ENCODE measurements at places on chromosomes 2 and 18. TPM values are rescaled to one million over a fixed set of nuclear protein-coding genes. Genes with fewer than 3 reads are reported as not detected.

DNA sequence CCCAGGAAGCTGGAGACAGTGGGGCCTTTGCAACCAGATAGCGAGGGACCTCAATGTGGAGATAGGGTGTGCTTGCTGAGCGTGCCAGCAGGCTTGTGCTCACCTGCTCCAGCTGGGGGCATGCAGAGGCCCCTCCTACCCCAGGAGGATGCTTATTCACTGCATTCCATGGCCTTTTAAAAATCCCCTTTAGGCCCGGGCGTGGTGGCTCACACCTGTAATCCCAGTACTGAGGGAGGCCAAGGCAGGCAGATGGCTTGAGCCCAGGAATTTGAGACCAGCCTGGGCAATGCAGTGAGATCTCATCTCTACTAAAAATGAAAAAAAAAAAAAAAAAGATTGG lies 54.5 kb downstream of the ODC1 start:
- no peaks in the 10 kb centered on the region for H3K36me3 ChIP-seq
- H3K4me1 ChIP-seq: peaks cover 42% of the 10 kb centered on the region

The DSG3 gene
- not detected for total RNA-seq

The IL1R1 gene
- total RNA-seq: 6.7 TPM

DNA sequence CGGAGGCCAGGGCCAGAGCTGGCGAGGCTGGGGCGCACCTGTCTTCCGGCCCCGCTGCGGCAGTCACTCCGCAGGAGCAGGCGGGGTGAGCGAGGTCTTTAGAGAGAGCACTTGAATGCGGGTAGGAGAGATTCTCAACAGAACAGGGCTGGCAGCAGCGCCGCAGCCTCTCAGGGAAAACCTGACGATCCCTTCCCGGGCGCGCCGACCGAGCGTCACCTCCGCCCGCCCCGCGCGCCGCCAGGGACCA lies 526 bp downstream of the PRKRA start:
- peaks cover 27% of the 10 kb centered on the region for H3K36me3 ChIP-seq
- H3K4me1 ChIP-seq: peaks cover 27% of the 10 kb centered on the region
- H3K4me3 ChIP-seq: peak overlapping the region; percentile 83
- no peaks in the 10 kb centered on the region for H3K27me3 ChIP-seq
- DNase-seq: peak; percentile 86

The DPYSL5 gene
- not detected for total RNA-seq

DNA sequence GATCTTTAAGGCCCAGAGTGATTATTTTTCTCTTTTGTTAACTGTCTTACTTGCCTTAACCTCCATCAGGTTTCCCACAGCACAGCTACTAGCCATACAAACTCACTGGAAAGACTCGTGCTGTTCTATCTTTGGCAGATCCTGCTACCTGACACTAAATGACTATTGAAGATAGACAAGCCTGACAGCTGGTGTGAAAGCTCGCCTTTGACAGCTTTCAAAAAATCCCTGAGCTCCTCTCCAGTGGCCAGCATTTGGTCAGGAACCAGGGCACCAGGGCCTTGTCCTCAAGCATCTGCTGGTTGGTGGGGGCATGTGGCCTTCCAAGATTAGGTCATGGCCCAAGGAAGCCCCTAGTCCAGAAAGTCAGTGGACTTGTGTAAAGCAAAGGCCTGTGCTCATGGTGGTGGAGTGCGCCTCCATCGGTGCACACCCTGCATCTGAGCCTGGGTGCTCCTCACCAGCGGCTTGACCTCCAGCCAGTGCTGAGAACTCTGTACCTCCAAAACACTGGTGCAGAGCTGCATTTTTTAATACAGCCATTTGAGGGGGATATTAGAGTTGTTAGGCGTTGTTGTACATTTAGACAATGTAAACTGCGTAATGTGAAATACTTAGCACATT lies 158.5 kb downstream of the NCK2 start:
- H3K4me3 ChIP-seq: no peak overlapping the region
- no peak for DNase-seq
- no peaks in the 10 kb centered on the region for H3K27me3 ChIP-seq
- H3K4me1 ChIP-seq: peaks cover 35% of the 10 kb centered on the region

- peaks cover 1% of the 10 kb centered on the region for H3K27me3 ChIP-seq
- peak overlapping the region; percentile 37 for H3K4me3 ChIP-seq
- H3K4me1 ChIP-seq: peaks cover 12% of the 10 kb centered on the region
- H3K36me3 ChIP-seq: no peaks in the 10 kb centered on the region
- DNase-seq: no peak
- H3K27ac ChIP-seq: peak overlapping the region; percentile 73
These were observed 6.8 kb upstream of the STK25 start for GRCh38 chr2:241514986-241515737.

DNA sequence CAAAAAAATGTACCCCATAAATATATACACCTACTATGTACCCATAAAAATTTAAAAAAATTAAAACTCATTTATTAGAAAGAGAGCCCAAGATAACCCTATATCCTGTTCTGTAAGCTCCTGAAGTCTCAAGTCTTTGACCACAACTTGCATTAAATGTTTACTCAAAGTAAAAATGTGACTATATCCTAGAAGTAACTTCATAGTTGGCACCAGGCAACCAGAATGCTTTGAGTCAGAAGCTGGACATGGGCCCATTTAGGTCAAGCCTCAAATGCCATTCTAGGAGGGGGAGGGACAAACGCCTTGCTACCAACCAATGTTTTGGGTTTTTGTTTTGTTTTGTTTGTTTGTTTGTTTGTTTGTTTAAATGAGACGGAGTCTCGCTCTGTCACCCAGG lies 9.3 kb upstream of the TBC1D8 start:
- H3K36me3 ChIP-seq: no peaks in the 10 kb centered on the region
- no peak overlapping the region for H3K27ac ChIP-seq
- H3K4me1 ChIP-seq: peaks cover 2% of the 10 kb centered on the region
- H3K4me3 ChIP-seq: no peak overlapping the region
- DNase-seq: no peak

DNA sequence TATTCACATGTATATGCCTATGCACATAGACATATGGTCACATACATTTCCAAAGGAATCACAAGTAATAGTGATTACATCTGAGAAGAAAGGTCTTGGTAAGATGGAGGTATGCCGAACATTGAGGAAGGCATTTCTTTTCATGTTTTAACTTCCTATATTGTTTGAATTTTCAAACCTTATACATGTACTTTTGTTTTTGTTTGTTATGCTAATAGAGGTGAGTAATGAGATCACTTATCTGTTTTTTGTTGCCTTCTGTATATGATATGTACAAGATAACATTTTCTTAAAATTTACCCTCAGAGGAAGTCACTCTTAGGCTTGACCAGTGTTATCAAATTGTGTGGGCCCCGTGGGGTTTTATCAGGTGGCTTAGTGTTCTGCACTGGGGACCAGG lies 166.5 kb upstream of the OTX1 start:
- H3K36me3 ChIP-seq: peaks cover 22% of the 10 kb centered on the region
- DNase-seq: no peak
- no peaks in the 10 kb centered on the region for H3K4me1 ChIP-seq
- H3K4me3 ChIP-seq: no peak overlapping the region

DNA sequence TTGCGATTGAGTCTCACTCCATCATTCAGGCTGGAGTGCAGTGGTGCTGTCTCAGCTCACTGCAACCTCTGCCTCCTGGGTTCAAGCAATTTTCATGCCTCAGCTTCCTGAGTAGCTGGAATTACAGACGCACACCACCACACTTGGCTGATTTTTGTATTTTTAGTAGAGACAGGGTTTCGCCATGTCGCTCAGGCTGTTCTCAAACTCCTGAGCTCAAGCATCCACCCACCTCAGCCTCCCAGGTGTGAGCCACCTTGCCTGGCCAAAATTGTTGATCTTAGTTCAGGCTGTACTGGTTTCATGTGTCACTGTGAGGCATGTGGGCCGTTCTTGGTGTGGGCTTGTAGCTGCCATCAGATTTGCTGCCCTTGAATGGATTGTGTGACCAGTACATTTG lies 18.1 kb downstream of the CD8A start:
- H3K4me3 ChIP-seq: no peak overlapping the region
- H3K36me3 ChIP-seq: peaks cover 27% of the 10 kb centered on the region
- H3K27ac ChIP-seq: no peak overlapping the region
- no peak for DNase-seq
- no peaks in the 10 kb centered on the region for H3K4me1 ChIP-seq
- H3K27me3 ChIP-seq: no peaks in the 10 kb centered on the region

The ERMN gene
- total RNA-seq: 1.0 TPM

DNA sequence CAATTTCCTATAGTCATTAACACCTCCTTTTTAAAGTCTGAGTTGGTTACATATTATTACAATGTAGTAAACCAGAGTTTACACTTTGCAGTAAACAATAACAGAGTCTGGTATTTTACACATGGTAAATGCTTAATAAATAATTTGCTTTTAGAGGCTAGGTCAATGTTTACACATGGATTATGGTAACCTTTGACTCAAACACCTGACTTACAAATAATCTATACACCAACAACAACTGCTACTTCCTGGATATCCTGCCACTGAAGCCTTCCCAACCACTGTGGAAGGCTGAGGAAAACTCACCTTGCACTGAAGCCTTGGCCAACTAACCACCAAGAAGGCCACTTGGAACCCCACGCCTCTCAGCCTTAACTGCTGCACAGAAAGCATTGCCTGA lies 5.4 kb downstream of the ALS2 start:
- H3K4me3 ChIP-seq: no peak overlapping the region
- no peak overlapping the region for H3K27ac ChIP-seq
- no peaks in the 10 kb centered on the region for H3K36me3 ChIP-seq
- H3K27me3 ChIP-seq: no peaks in the 10 kb centered on the region

- no peaks in the 10 kb centered on the region for H3K4me1 ChIP-seq
- H3K4me3 ChIP-seq: no peak overlapping the region
- no peak for DNase-seq
- H3K27ac ChIP-seq: no peak overlapping the region
- H3K27me3 ChIP-seq: peaks cover 1% of the 10 kb centered on the region
These were observed 24.9 kb upstream of the COL3A1 start for GRCh38 chr2:188949046-188949818.

The TTL gene
- total RNA-seq: 20.2 TPM

DNA sequence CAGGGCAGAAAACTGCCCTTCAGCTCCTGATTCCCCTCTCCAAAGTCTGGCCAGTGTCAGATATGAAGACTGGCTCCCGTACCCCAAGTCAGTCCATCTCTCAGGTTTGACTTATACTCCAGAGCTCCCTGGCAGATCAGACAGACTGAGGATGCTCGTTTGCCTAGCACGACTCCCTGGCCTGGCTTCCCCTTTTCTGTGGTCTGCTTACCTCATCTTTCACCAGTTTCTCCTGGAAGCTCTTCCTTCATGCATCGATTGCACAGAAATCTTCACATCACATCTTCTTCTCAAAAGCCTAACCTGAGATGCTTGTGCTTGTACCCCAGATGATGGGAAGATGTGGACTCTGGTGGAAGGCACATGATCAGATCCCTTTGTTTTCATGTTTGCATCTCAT lies 387.9 kb upstream of the POU3F3 start:
- no peak overlapping the region for H3K4me3 ChIP-seq
- no peak overlapping the region for H3K27ac ChIP-seq
- no peaks in the 10 kb centered on the region for H3K36me3 ChIP-seq
- H3K27me3 ChIP-seq: peaks cover 17% of the 10 kb centered on the region
- DNase-seq: no peak
- H3K4me1 ChIP-seq: no peaks in the 10 kb centered on the region

- no peak overlapping the region for H3K27ac ChIP-seq
- DNase-seq: no peak
- peaks cover 13% of the 10 kb centered on the region for H3K27me3 ChIP-seq
- no peaks in the 10 kb centered on the region for H3K4me1 ChIP-seq
- peaks cover 2% of the 10 kb centered on the region for H3K36me3 ChIP-seq
- H3K4me3 ChIP-seq: no peak overlapping the region
These were observed 16.9 kb upstream of the RHBDD1 start for GRCh38 chr2:226818930-226819329.

DNA sequence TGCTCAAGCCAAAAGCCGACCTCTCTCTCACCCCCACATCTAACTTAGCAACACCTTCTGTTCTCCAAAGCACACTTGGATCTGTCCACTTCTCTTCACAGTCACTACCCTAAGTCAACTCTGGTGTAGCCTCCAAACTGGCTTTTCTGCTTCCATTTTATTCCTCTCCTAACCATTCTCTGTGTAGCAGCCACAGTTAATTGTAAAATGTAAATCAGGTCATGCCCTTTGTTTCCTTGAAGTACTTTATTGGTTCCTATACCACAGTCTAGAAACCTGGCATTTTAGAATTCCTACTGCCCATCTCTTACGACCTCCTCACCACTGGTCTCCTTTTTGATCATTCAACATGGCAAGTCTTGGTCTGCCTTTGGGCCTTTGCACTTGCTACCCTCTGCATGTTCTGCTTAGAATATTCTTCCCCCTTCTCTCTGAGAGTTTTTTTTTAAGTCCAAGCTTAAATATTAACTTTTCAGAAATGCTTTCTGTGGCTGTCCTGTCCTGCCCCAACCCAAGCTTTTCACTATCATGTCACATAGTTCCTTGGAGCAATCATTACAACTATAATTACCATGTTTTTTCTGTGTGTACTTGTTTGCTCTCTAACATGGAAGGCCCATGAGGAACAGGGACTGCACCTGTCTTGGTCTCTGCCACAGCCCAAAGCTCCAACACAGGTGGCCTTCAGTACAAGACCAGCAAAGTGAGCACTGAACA lies 42.9 kb downstream of the PLA2R1 start:
- no peaks in the 10 kb centered on the region for H3K4me1 ChIP-seq
- H3K36me3 ChIP-seq: no peaks in the 10 kb centered on the region
- H3K27ac ChIP-seq: no peak overlapping the region
- no peak overlapping the region for H3K4me3 ChIP-seq
- peaks cover 10% of the 10 kb centered on the region for H3K27me3 ChIP-seq

DNA sequence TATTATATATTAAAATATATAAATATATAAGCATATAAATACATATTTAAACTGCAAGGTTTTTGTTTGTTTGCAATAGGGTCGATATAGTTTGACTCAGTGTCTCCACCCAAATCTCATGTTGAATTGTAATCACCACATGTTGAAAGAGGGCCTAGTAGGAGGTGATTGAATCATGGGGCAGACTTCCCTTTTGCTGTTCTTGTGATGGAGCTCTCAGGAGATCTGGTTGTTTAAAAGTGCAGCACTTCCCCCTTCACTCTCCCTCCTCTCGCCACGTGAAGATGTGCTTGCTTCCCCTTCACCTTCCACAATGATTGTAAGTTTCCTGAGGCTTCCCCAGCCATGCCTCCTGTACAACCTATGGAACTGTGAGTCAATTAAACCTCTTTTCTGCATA lies 2137.3 kb upstream of the CELF4 start:
- no peaks in the 10 kb centered on the region for H3K27me3 ChIP-seq
- H3K4me1 ChIP-seq: no peaks in the 10 kb centered on the region
- no peak overlapping the region for H3K4me3 ChIP-seq

- H3K4me1 ChIP-seq: peaks cover 58% of the 10 kb centered on the region
- peaks cover 24% of the 10 kb centered on the region for H3K36me3 ChIP-seq
- no peaks in the 10 kb centered on the region for H3K27me3 ChIP-seq
- H3K27ac ChIP-seq: no peak overlapping the region
- no peak for DNase-seq
These were observed 44.0 kb downstream of the KLF7 start for GRCh38 chr2:207121784-207122183.

The LTBP1 gene
- total RNA-seq: 0.10 TPM

The MTIF2 gene
- 44.2 TPM for total RNA-seq

The TFCP2L1 gene
- total RNA-seq: not detected

- no peaks in the 10 kb centered on the region for H3K27me3 ChIP-seq
- no peak overlapping the region for H3K27ac ChIP-seq
- no peaks in the 10 kb centered on the region for H3K36me3 ChIP-seq
- H3K4me3 ChIP-seq: no peak overlapping the region
- no peak for DNase-seq
These were observed 17.3 kb upstream of the RHOB start for GRCh38 chr2:20429528-20429927.
